AG10803 (cell line): ENCODE measurements at places on chromosomes 6 and 20.

- DNase-seq = peak; percentile 8
These were observed 8.3 kb downstream of the PHF3 start for GRCh38 chr6:63643862-63644261.

- peak; percentile 91 for DNase-seq
These were observed 90.7 kb downstream of the SNAP25 start for GRCh38 chr20:10309326-10309725.

- no peak for DNase-seq
These were observed 146.3 kb upstream of the RNF24 start for GRCh38 chr20:4161401-4162251.

- DNase-seq = no peak
These were observed 157.1 kb downstream of the BCKDHB start for GRCh38 chr6:80263585-80263984.

GRCh38 chr20:20782755-20783154, 70.3 kb upstream of the RALGAPA2 start:
- DNase-seq = no peak

- peak; percentile 90 for DNase-seq
These were observed 49.0 kb downstream of the PPARD start for GRCh38 chr6:35391240-35391968.
